ENCODE measurements at places on chromosomes 12 and 14. TPM values are rescaled to one million over a fixed set of nuclear protein-coding genes. Genes with fewer than 3 reads are reported as not detected.

DNA sequence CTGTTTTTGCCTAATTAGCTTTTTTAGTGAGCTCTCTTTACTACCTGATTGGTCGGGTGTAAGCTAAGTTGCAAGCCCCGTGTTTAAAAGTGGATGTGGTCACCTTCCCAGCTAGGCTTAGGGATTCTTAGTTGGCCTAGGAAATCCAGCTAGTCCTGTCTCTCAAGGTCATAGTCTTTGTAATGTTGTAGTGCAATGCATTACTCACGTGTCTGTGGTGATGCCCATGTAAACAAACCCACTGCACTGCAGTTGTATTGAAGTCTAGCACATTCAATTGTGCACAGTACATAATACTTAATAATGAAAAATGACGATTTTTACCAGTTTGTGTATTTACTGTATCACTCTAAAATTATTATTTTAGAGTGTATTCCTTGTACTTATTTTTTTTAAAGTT is 335.5 kb downstream of the NUAK1 start:
- no peaks in the 10 kb centered on the region for H3K27me3 ChIP-seq
- no peaks in the 10 kb centered on the region for H3K36me3 ChIP-seq
- DNase-seq: no peak
- no peak overlapping the region for H3K4me3 ChIP-seq
- H3K4me1 ChIP-seq: no peaks in the 10 kb centered on the region

The SLC25A47 gene
- not detected for total RNA-seq

- no peak overlapping the region for H3K27ac ChIP-seq
- no peaks in the 10 kb centered on the region for H3K4me1 ChIP-seq
- H3K36me3 ChIP-seq: no peaks in the 10 kb centered on the region
Observed at GRCh38 chr12:109877504-109878246, 2.7 kb downstream of the GLTP start.

GRCh38 chr12:28780096-28780495 is 369.0 kb upstream of the FAR2 start:
- no peak for DNase-seq
- H3K27me3 ChIP-seq: no peaks in the 10 kb centered on the region
- H3K4me1 ChIP-seq: no peaks in the 10 kb centered on the region
- no peaks in the 10 kb centered on the region for H3K36me3 ChIP-seq

DNA sequence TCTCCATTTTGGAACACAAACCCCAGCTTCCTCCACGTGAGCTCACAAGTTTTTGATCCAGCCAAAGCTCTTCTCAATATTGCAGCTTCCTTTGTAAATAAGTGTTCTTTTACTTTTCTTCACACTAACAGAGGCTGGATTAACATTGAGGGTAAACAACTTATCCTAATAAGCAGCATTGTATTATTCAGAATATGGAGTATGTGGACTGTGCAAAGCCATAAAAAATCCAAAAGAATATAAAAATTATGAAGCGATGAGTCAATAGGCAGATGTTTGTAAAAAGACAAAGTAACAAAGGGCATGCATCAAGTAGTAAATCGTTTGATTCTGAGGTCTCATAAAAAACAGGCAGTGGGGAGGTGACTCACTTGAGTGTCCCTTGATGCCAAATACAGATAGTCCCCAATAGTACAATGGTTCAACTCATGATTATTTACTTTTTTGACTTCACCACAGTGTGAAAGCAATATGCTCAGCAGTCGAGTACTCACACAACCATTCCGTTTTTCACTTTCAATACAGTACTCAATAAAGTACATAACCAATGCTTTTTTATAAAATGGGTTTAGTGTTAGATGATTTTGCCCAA is 23.1 kb upstream of the KCNK10 start:
- H3K36me3 ChIP-seq: no peaks in the 10 kb centered on the region
- no peaks in the 10 kb centered on the region for H3K4me1 ChIP-seq
- H3K27me3 ChIP-seq: no peaks in the 10 kb centered on the region
- H3K27ac ChIP-seq: no peak overlapping the region
- no peak for DNase-seq

DNA sequence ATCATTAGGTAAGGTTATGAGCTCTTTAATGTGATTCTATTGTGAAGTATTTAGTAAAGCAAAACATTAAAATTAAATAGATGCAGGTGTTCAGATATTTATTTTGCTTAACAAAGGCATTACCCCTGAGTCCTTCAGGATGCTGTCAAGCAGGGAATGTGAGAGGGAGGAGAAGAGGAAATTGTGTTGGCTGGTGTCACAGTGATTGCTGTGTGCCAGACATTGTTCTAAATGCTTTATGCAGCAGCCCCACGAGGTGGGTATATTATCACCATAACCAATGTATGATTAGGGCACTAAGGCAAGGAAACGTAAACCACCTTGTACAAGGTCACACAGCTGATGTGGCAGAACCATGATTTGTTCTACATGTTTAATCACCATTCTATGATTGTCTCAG is 80.1 kb downstream of the STAB2 start:
- no peaks in the 10 kb centered on the region for H3K27me3 ChIP-seq
- DNase-seq: no peak
- H3K4me3 ChIP-seq: no peak overlapping the region

The ANKS1B gene
- total RNA-seq: 30.0 TPM

DNA sequence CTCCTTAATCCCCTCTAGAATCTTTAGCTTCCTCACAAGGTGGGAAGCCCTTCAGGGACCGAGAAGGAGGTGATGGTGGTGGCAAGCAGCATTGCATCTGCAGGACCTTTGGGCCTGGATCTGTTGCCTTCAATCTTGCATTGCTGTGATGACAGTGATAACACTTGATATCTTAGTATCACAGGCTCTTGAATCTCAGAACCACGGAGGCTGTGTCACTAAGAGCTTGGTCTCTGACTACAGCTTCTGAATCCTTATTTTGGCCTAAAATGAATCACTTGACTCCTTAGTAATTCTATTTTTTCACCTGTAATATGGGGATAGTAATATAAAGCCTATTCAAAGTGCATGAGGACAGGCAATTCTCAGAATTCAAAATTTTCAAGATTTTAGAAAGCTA is 8.9 kb upstream of the AMN1 start:
- H3K36me3 ChIP-seq: no peaks in the 10 kb centered on the region
- no peak overlapping the region for H3K4me3 ChIP-seq
- H3K27ac ChIP-seq: no peak overlapping the region
- H3K27me3 ChIP-seq: no peaks in the 10 kb centered on the region
- no peak for DNase-seq
- H3K4me1 ChIP-seq: no peaks in the 10 kb centered on the region

DNA sequence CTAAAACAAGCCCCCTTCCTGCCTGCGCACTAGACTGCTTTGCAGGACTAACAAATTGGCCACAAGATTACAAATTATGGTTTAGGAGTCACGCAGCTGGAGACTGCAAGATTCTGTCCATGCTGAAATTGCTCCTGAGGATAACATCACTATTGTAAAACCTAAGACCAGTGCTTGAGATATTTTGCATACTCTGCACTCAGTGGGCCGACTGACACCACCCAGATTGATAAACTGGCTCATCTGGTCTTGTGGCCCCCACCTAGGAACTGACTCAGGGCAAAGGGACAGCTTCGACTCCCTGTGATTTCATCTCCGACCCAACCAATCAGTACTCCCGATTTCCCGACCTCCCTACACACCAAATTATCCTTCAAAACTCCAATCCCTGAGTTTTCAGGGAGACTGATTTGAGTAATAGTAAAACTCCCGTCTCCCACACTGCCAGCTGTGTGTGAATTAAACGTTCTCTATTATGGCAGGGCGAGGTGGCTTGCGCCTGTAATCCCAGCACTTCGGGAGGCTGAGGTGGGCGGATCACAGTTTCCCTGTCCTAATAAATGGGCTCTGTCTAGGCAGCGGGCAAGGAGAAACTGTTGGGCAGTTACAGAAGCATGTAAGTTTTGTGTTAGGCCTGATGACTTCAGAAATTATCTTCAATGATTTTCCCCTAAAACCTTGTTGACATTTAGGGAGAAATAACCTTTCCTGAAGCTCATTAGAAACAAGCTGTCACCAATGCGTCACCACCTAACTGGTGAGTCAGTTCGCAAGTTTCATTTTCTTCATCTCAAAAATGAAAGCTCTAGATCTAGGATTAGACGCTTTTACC is 5.3 kb upstream of the UBC start:
- peak; percentile 38 for DNase-seq
- H3K27ac ChIP-seq: peak overlapping the region; percentile 85
- H3K27me3 ChIP-seq: no peaks in the 10 kb centered on the region
- H3K4me1 ChIP-seq: no peaks in the 10 kb centered on the region

Measured in aorta (tissue), 5 donors.